ENCODE measurements at places on chromosomes 13 and 19. TPM values are rescaled to one million over a fixed set of nuclear protein-coding genes. Genes with fewer than 3 reads are reported as not detected.

GRCh38 chr19:10617409-10618121 is 7.8 kb upstream of the SLC44A2 start:
- peaks cover 6% of the 10 kb centered on the region for H3K36me3 ChIP-seq
- H3K4me1 ChIP-seq = peaks cover 23% of the 10 kb centered on the region
- H3K27me3 ChIP-seq = no peaks in the 10 kb centered on the region

- no peaks in the 10 kb centered on the region for H3K27me3 ChIP-seq
- no peaks in the 10 kb centered on the region for H3K4me1 ChIP-seq
- H3K4me3 ChIP-seq = no peak overlapping the region
- no peak for DNase-seq
Observed at GRCh38 chr13:111913761-111914140, 153.2 kb upstream of the SOX1 start.

DNA sequence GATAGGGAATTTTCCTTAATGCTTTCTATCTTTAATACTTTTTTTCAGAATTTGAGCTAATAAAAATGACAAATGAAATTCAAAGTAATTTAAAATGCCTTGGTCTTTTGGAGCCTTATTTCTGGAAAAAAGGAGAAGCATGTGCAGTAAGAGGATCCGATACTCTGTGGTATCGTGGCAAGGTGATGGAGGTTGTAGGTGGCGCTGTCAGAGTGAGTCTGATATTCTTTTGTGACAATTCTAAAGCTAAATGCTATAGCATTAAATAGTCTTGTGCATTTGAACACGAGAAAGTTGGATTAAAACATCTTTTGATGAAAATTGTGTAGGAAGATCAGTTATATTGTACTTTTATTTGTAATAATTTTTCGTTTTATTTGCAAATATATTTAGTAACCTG is 95.0 kb downstream of the RNF17 start:
- H3K27me3 ChIP-seq = no peaks in the 10 kb centered on the region
- no peak overlapping the region for H3K27ac ChIP-seq
- H3K36me3 ChIP-seq = no peaks in the 10 kb centered on the region
- H3K4me1 ChIP-seq = no peaks in the 10 kb centered on the region
- no peak overlapping the region for H3K4me3 ChIP-seq

RAB11B gene
- 61.7 TPM for total RNA-seq

Data from CD8-positive, alpha-beta memory T cell (primary cell).